ENCODE measurements at places on chromosomes 2 and 18. TPM values are rescaled to one million over a fixed set of nuclear protein-coding genes. Genes with fewer than 3 reads are reported as not detected.

- H3K36me3 ChIP-seq = no peaks in the 10 kb centered on the region
- no peaks in the 10 kb centered on the region for H3K27me3 ChIP-seq
- H3K4me3 ChIP-seq = no peak overlapping the region
- no peak for DNase-seq
Measured at GRCh38 chr2:75606761-75607399, 39.7 kb upstream of the MRPL19 start.

GRCh38 chr18:32378705-32379104, 92.0 kb downstream of the GAREM1 start:
- H3K4me3 ChIP-seq = no peak overlapping the region
- H3K27me3 ChIP-seq = no peaks in the 10 kb centered on the region
- peaks cover 77% of the 10 kb centered on the region for H3K4me1 ChIP-seq
- H3K27ac ChIP-seq = peak overlapping the region; percentile 87

- H3K4me3 ChIP-seq = no peak overlapping the region
- H3K27ac ChIP-seq = no peak overlapping the region
- H3K36me3 ChIP-seq = no peaks in the 10 kb centered on the region
- DNase-seq = no peak
Measured at GRCh38 chr2:159457589-159457988, 158.8 kb downstream of the BAZ2B start.

DNA sequence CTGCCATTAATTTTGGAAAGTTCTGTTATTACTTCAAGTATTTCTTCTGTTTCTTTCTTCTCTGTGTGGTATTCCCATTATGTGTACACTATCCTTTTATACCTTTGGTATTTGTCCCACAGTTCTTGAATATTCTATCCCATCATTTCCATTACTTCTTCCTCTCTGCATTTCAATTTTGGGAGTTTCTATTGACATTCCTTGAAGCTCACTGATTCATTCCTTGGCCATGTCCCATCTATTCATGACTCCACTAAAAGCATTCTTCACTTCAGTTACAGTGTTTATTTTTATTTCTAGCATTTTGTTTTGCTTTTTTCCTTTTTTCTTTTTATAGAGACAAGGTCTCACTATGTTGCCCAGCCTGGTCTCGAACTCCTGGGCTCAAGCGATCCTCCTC, 30.3 kb downstream of the PROC start:
- no peak overlapping the region for H3K27ac ChIP-seq
- H3K4me3 ChIP-seq = no peak overlapping the region
- no peaks in the 10 kb centered on the region for H3K27me3 ChIP-seq
- no peaks in the 10 kb centered on the region for H3K4me1 ChIP-seq

GRCh38 chr2:218320704-218321336, 28.5 kb upstream of the TMBIM1 start:
- H3K27ac ChIP-seq = no peak overlapping the region
- H3K36me3 ChIP-seq = no peaks in the 10 kb centered on the region
- no peak overlapping the region for H3K4me3 ChIP-seq
- H3K27me3 ChIP-seq = no peaks in the 10 kb centered on the region

DNA sequence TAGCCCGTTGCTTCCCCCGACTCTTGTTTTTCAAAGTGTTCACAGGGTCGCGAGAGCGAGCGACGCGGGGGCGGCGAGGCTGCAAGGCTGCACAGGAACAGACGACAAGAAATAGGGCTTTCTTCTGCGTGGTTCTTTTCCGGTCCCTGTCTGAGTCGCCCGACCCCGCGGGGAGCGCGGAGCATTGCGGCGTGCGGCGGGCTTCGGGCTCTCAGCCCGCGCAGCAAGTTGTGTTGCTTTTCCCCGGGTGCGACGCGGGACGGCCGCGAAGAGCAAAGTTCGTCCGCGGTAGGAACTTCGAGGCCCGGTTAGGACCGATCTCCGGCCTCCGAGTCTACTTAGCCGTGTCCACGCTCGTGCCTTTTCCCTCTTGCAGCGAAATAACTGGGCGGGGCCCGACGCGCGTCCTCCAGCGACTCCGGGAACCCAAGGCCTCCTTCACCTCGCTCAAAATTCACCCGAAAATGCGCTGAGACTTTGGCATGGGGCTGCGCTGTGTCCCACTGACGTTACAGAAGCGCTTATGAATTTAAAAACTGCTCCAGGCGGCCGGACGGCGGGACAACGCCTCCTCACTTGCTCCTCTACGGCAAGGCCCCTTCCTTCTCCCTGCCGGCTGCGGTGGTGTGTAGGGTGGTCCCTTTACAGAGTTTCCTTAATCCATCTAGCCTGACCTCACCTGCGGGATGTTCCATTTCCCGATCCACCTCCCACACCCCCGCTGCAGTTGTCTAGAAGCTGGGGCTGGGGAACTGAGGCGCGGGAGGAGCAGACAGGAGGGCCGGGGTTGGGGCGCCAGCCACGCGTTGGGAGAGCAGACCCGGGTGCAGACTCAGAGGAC, 1.5 kb upstream of the BCL2L11 start:
- no peak overlapping the region for H3K4me3 ChIP-seq
- peaks cover 50% of the 10 kb centered on the region for H3K4me1 ChIP-seq
- no peaks in the 10 kb centered on the region for H3K36me3 ChIP-seq
- DNase-seq = no peak

DNA sequence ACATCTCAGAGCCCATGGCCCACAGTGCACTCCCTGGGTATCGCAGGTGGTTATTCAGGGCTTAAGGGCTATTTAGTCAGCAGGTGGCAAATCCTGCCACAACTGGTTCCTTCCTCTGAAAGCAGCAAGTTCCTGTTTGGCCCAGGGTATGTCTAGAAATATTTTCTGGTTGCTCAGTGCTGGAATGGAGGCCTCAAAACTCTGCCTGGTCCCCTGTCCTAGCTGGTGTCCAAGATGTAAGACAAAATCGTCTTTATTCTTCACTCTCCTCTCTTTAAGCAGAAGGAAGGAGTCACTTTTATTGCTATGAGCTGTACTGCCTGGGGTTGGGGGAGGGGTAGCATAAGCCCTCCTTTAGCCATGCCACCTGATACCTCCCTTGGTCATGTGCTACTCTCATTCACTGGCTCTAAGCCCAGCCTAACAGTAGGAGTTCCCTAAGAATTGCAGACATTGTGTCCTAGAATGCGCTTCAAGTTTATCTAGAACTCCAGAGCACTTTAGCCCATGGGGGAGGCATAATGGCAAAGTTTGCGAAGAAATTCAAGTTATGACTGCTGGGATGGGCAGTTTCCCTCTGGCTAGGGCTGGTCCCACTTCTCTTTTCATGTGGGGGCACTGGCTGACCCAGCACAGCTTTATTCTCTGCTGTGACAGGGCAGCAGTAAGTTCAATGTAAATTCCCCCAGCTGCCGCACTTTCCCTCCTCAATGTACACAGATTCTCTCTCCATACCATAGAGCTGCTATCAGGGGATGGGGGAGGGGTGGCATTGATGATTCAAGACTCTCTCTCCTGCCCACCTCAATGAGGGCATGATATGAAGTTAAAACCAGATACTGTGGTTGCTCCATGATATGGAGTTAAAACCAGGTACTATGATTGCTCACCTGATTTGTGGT, 27.1 kb upstream of the CWC22 start:
- no peaks in the 10 kb centered on the region for H3K36me3 ChIP-seq
- no peak for DNase-seq
- no peak overlapping the region for H3K27ac ChIP-seq
- H3K27me3 ChIP-seq = no peaks in the 10 kb centered on the region

DNA sequence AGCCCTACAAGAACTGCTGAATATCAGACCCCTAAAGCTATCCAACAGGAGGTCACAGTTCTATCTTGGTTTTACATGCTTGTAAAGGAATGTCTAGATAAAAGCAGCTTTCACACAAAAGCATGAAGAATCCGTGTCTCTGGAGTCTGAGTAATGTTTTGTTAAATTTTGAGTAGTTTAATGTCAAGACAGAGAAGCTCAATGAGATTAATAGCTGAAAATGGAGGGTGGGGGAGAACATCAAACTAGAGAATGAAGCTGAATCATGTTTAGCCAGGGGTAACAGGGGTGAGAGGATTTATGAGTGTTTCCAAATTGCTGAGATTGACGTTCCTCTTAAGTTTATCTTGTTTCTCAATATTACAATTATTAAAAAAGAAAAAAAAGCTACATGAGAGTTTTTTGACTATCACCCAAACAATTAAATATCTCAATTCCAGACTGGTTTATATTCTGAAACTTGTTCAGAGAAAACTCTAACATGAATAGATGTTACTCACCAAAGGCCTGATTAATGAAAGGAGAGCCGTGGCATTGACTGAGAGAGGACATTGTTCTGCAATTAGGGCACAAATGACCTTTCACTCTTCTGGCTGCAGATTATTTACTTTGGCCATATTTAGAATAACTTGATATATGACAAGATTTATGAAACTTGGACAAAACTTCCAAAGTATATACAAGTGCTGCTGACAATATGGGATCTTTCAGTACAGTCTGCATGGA, 266.4 kb upstream of the ETAA1 start:
- no peak overlapping the region for H3K4me3 ChIP-seq

DNA sequence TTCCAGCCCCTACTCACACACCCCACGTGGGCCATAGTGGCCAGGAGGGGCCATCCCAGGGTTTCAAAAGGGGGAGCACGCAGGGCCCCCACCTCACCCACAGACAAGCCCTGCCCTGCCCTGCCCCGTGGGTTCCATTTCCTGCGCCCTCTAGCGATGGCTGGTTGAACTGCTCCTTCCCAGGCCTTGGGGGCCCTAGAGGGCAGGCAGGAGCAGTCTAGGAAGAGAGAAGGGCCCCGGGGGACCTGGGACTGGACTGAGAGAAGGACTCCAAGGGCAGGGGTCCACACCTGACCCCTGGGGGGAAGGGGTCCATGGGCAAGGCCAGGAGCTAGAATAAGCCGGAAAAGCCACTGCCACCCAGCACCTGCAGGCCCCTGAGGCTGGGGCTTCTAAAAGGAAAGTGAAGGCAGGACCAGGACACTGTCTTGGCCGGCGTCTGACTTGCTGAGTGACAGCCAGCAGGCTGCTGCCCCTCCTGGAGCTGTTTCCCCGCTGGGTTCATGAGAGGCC, 10.1 kb downstream of the CYP26B1 start:
- DNase-seq = peak; percentile 60
- H3K36me3 ChIP-seq = no peaks in the 10 kb centered on the region
- peaks cover 16% of the 10 kb centered on the region for H3K4me1 ChIP-seq
- H3K27ac ChIP-seq = no peak overlapping the region
- no peaks in the 10 kb centered on the region for H3K27me3 ChIP-seq
- no peak overlapping the region for H3K4me3 ChIP-seq

DNA sequence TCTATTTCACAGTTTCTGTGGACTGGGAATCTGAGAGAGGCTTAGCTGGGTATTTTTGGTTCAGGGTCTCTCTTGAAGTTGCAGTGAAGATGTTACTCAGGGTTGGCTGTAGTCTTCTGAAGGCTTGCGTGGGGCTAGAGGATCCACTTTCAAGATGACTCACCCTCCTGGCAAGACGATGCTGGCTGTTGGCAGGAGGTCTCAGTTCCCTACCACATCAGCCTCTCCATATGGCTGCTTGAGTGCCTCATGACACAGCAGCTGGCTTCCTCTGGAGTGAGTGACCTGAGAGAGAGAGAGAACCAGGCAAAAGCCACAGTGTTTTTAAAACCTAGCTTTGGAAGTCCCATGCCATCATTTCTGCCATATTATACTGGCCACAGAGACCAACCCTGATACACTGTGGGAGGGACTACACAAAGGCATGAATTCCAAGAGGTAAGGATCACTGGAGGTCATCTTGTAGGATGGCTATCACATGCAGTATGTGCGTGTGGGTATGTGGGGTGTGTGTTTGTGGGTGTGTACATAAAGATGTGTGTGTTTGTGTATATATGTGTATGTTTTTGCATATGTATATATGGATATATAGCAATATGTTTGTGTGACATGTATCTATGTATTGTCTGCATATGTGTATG, 25.1 kb downstream of the DNPEP start:
- no peak overlapping the region for H3K4me3 ChIP-seq
- H3K27me3 ChIP-seq = no peaks in the 10 kb centered on the region
- no peaks in the 10 kb centered on the region for H3K36me3 ChIP-seq
- peaks cover 11% of the 10 kb centered on the region for H3K4me1 ChIP-seq

DNA sequence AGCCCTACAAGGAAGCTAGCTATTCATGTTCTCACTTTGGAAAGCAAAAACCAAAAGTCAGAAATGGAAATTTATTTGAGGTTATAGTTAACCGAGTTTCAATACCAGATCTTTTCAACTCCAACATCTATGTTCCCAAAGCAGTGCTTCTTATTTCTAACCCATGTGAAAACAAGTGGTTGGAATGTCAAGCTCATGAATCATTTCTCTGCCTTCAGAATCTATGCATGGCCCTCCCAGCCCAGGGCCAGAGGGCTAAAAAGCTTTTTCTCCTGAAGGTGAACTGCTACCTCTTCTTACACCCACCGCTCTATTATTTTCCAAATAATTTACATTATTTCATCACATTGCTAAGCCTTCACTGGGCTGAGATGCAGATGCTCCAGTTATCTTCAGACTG, 158.4 kb downstream of the SP3 start:
- no peak overlapping the region for H3K4me3 ChIP-seq
- H3K27me3 ChIP-seq = no peaks in the 10 kb centered on the region
- no peaks in the 10 kb centered on the region for H3K36me3 ChIP-seq

- peak overlapping the region; percentile 97 for H3K27ac ChIP-seq
- H3K36me3 ChIP-seq = no peaks in the 10 kb centered on the region
- DNase-seq = peak; percentile 38
- H3K4me3 ChIP-seq = peak overlapping the region; percentile 30
- H3K27me3 ChIP-seq = no peaks in the 10 kb centered on the region
Measured at GRCh38 chr2:64017811-64018700, 1.2 kb downstream of the VPS54 start.

- H3K27ac ChIP-seq = no peak overlapping the region
- H3K4me1 ChIP-seq = peaks cover 29% of the 10 kb centered on the region
- no peaks in the 10 kb centered on the region for H3K27me3 ChIP-seq
- no peak overlapping the region for H3K4me3 ChIP-seq
- no peak for DNase-seq
- no peaks in the 10 kb centered on the region for H3K36me3 ChIP-seq
Measured at GRCh38 chr2:72981536-72981935, 64.2 kb downstream of the EMX1 start.

- DNase-seq = peak; percentile 90
- no peak overlapping the region for H3K27ac ChIP-seq
- no peak overlapping the region for H3K4me3 ChIP-seq
- H3K27me3 ChIP-seq = no peaks in the 10 kb centered on the region
Measured at GRCh38 chr2:96374211-96374951, 38.8 kb downstream of the NCAPH start.

DNA sequence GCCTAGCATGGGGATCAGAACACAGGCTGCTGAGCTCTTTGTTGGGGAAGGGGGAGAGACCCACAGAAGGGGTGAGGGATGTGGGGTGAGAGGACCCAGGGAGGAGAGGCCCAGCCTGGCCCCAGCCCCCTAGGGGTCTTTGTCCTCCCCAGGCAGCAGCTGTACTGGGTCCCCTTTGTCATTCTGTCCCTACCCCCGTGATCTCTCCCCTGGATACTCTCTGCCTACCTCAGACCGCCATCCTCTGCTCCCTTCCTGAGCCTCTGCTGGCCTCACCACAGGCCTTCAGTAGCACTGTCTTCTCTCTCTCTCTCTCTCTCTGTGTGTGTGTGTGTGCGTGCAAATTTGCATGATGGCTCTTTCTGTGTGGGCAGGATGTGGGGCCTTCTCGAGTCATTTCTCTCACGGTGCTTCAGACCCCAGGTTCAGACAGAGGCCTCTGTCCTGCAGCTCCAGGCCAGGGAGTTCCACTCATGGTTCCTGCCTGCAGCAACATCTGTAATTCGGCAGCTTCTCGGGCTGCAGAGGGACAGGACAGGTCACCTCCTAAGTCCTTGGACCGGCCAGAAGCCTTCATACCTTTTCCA, 1.4 kb downstream of the PSD4 start:
- H3K27ac ChIP-seq = no peak overlapping the region
- peak; percentile 24 for DNase-seq
- no peak overlapping the region for H3K4me3 ChIP-seq
- H3K36me3 ChIP-seq = no peaks in the 10 kb centered on the region
- no peaks in the 10 kb centered on the region for H3K27me3 ChIP-seq

The DSEL gene
- total RNA-seq = 4.2 TPM

The RNF125 gene
- total RNA-seq = 4.9 TPM

The CRYGD gene
- not detected for total RNA-seq

The TUBA3E gene
- total RNA-seq = not detected

The CPO gene
- not detected for total RNA-seq

The RHOB gene
- 376 TPM for total RNA-seq

The SERPINB3 gene
- not detected for total RNA-seq

The TGFA gene
- total RNA-seq = 13.5 TPM
